ENCODE measurements at places on chromosomes 6 and 20. TPM values are rescaled to one million over a fixed set of nuclear protein-coding genes. Genes with fewer than 3 reads are reported as not detected.

GRCh38 chr6:163418311-163419029, 4.0 kb downstream of the QKI start:
- H3K4me1 ChIP-seq: peaks cover 32% of the 10 kb centered on the region
- H3K4me3 ChIP-seq: peak overlapping the region; percentile 85
- peak overlapping the region; percentile 59 for H3K27ac ChIP-seq
- H3K27me3 ChIP-seq: no peaks in the 10 kb centered on the region
- DNase-seq: no peak
- H3K36me3 ChIP-seq: no peaks in the 10 kb centered on the region

DNA sequence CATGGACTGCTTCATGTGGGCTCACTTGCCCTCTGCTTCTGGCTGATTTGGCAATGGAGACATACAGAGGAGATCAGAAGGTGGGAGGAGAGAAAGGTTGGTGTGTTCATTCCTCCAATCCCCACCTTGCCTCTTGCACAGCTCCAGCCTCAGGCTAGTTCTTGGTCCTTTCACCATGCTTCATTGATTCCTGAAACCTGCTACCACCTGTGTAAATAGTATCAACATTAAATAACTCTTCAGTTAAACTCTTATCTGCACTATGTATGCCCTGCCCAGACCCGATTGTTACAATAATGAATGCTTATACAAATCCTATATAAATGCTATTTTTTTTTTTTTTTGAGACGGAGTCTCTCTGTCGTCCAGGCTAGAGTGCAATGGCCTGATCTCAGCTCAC, 174.5 kb downstream of the CD83 start:
- H3K27ac ChIP-seq: no peak overlapping the region
- H3K27me3 ChIP-seq: no peaks in the 10 kb centered on the region
- H3K36me3 ChIP-seq: no peaks in the 10 kb centered on the region
- no peaks in the 10 kb centered on the region for H3K4me1 ChIP-seq

- no peak overlapping the region for H3K4me3 ChIP-seq
- H3K4me1 ChIP-seq: no peaks in the 10 kb centered on the region
- no peaks in the 10 kb centered on the region for H3K27me3 ChIP-seq
- H3K36me3 ChIP-seq: no peaks in the 10 kb centered on the region
- H3K27ac ChIP-seq: no peak overlapping the region
- DNase-seq: no peak
Observed at GRCh38 chr6:49733680-49734079, 10.5 kb downstream of the CRISP3 start.

DNA sequence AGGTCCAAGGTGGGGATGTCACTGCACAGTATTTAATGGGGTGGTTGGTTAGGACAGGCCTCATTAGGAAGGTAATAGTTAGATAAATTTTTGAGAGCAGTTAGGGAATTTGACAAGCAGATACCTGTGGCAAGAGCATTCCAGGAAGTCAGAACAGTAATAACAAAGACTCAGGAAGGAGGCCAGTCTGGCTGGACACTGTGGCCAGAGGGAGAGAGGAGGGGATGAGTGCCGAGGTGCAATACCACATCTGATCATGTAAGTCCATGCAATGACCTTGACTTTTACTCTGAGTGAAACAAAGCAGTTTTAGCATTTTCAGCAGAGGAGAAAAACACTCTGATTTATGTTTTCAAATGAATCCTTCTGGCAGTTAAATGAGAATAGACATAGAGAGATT, 990.7 kb upstream of the FLRT3 start:
- H3K36me3 ChIP-seq: no peaks in the 10 kb centered on the region
- H3K4me3 ChIP-seq: no peak overlapping the region
- no peaks in the 10 kb centered on the region for H3K27me3 ChIP-seq
- no peak for DNase-seq

DNA sequence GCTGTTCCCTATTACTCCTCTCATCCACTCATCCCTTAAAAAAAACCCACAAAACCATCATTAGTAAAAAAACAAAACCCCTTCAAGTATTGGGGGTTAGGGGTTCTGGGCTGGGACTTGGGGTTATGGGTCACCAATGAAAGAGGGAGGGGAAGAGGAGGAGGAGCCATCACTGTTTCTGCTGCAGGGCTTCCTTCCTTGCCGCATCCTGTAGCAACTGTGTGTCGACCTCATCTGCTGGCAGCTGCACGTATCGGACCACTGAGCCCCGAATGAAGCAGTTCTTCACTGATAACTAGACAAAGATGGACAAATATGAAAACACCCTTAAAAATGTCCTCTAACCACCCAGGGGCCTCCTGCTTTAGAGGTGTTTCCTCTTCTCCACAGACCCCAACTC, 2.0 kb upstream of the VARS1 start:
- H3K4me3 ChIP-seq: no peak overlapping the region
- H3K4me1 ChIP-seq: peaks cover 13% of the 10 kb centered on the region
- H3K27me3 ChIP-seq: no peaks in the 10 kb centered on the region
- no peaks in the 10 kb centered on the region for H3K36me3 ChIP-seq
- DNase-seq: no peak

Gene SSTR4
- not detected for polyA plus RNA-seq

DNA sequence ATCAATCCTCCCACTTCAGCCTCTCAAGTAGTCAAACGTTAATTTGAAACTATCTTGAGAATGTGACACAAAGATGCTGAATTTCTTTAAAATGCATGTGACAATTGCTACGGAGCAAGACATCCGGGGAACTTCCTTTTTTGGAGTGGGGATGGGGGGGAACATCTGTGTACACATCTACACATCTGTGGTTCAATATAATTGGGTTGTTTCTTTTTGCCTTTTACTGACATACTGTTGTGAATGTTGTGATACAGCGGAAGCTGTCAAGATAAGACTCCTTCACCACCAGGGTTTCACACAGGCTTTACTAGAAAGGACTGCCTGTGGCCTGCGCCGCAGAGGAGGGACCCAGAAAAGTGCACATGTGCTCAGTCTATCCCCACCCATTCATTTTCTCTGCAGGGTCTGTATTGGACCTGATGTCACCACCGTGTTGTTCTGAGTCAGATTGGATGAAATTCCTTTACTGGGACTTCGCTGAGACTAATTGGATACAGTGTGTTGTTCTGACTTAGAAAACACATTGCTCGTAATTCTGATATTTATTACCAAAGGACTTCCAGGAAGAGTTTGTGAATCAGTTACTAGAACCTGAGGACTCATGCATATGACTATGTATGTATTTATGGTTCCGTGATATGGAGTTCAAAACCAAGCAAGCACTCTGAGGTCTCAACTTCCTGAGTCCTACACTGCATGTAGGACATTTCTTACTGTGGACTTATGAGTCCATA, 98.7 kb upstream of the SGK1 start:
- H3K4me3 ChIP-seq: no peak overlapping the region
- no peaks in the 10 kb centered on the region for H3K4me1 ChIP-seq
- DNase-seq: no peak

DNA sequence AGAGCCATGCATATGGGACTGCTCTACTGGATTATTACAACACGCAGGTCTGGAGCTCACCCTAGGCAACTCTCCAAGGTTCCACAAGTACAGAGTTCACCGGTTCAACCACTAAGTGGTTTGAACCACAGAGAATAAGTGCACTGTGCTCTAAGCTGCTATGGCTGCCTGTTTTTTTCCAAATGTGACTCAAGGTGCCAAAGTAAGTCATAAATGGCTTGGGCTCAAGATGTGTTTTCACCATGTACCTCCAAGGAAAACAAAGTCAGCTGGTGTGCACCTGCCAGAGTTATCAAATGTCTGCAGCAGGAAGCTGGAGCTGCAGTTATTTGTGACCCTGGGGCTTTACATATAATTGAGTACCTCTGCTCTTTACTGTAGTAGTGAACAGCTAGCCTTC, 76.7 kb downstream of the PREP start:
- H3K27me3 ChIP-seq: no peaks in the 10 kb centered on the region
- no peak overlapping the region for H3K27ac ChIP-seq
- no peak for DNase-seq

GRCh38 chr6:87110636-87111035, 15.7 kb upstream of the CGA start:
- no peak for DNase-seq
- H3K4me3 ChIP-seq: no peak overlapping the region
- no peaks in the 10 kb centered on the region for H3K36me3 ChIP-seq
- H3K27me3 ChIP-seq: no peaks in the 10 kb centered on the region
- no peak overlapping the region for H3K27ac ChIP-seq
